ENCODE measurements at places on chromosomes 7 and 10. TPM values are rescaled to one million over a fixed set of nuclear protein-coding genes. Genes with fewer than 3 reads are reported as not detected.

DNA sequence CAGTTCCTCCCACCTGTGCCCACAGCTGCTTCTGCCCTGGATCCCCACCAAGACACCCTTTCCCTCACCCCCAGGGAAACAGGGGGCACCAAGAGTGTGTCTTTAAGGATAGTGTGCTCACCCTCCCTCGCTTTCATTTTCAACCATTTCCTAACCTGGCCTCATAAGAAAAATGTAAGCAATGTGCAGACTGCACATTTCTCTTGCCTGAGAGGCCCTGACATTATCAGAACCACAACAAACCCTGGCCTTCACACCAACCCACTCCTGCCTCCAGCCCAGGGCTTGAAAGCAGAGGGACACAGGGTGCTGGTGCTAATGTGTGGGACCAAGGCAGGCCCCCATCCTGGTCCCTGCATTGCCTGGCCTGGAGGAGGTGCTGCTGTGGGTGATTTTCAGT lies 11.0 kb upstream of the IMPDH1 start:
- no peaks in the 10 kb centered on the region for H3K36me3 ChIP-seq
- H3K27me3 ChIP-seq = no peaks in the 10 kb centered on the region
- no peak overlapping the region for H3K27ac ChIP-seq
- no peak overlapping the region for H3K4me3 ChIP-seq
- no peak for DNase-seq

- H3K27me3 ChIP-seq = no peaks in the 10 kb centered on the region
- H3K27ac ChIP-seq = no peak overlapping the region
- peaks cover 2% of the 10 kb centered on the region for H3K4me1 ChIP-seq
- no peak for DNase-seq
- H3K36me3 ChIP-seq = no peaks in the 10 kb centered on the region
These were observed 28.4 kb upstream of the CDHR3 start for GRCh38 chr7:105934572-105935185.

GRCh38 chr7:121012919-121013318 lies 24.4 kb downstream of the CPED1 start:
- no peaks in the 10 kb centered on the region for H3K36me3 ChIP-seq
- DNase-seq = no peak
- peaks cover 6% of the 10 kb centered on the region for H3K4me1 ChIP-seq
- H3K27ac ChIP-seq = no peak overlapping the region
- no peaks in the 10 kb centered on the region for H3K27me3 ChIP-seq
- no peak overlapping the region for H3K4me3 ChIP-seq

DNA sequence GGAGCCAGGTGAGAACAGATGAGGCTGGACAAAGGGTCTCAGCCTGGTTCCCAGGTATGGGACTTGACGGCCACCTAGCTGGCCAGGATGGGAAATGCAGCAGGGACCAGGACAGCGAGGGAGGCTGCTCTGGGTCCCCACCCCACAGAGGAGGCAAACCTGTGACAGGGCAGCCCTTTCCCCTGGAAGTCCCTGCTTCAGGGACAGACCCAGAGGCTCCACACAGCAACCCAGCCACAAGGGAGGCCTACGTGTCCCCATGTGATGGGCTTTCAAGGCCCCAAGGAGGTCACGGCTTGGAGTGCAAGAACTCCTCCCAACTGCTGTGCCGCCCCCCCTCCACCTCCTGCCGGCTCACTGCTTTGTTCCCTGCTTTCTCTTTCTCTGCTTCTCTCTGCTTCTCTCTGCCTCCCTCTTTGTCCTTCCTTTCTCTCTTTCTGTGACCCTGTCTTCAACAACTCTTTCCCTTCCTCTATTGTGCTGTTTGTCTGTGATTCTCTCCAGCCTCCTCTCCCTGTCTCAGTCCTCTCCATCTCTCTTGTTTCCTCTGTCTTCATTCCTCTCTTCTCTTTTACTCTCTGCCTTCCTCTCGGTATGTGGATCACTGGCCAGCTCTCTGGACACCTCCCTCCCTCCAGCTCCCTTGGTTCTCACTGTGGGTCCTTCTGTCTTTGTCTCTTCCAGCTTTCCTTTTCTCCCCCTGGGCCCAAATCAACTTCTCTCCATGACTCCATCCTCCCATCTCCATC lies 9.6 kb upstream of the EIF5AL1 start:
- no peaks in the 10 kb centered on the region for H3K36me3 ChIP-seq
- no peak for DNase-seq
- no peak overlapping the region for H3K4me3 ChIP-seq
- no peaks in the 10 kb centered on the region for H3K4me1 ChIP-seq

DNA sequence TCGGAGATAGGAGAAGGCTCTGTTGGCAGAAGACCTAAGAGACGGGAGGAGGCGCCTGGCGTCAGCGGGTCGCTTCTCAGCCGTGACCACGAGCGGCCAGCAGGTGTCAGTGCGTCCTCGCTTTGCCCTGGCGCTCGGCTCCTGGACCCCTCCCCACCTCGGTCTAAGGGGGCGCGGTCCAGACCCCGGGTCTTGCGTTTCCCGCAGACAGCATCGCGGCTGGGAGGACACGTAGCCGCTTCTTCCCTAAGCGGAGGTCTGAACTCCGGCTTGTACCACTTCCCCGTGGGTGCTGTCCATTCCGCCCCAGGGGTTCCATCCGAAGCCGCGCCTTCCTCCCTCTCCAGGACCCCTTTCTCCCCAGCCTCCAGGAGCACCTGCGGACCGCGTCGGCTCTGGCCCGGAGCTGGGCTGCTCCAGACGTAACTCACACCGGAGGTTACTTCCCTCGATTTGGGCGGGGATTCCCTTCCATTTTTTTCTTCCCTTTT lies 593 bp upstream of the ADRA2A start:
- no peaks in the 10 kb centered on the region for H3K36me3 ChIP-seq
- H3K27me3 ChIP-seq = peaks cover 10% of the 10 kb centered on the region
- DNase-seq = peak; percentile 50
- no peak overlapping the region for H3K27ac ChIP-seq

GRCh38 chr10:70255329-70256299 lies 22.4 kb upstream of the PPA1 start:
- no peaks in the 10 kb centered on the region for H3K4me1 ChIP-seq
- no peaks in the 10 kb centered on the region for H3K36me3 ChIP-seq
- H3K4me3 ChIP-seq = no peak overlapping the region
- no peak overlapping the region for H3K27ac ChIP-seq
- DNase-seq = no peak
- peaks cover 2% of the 10 kb centered on the region for H3K27me3 ChIP-seq

DNA sequence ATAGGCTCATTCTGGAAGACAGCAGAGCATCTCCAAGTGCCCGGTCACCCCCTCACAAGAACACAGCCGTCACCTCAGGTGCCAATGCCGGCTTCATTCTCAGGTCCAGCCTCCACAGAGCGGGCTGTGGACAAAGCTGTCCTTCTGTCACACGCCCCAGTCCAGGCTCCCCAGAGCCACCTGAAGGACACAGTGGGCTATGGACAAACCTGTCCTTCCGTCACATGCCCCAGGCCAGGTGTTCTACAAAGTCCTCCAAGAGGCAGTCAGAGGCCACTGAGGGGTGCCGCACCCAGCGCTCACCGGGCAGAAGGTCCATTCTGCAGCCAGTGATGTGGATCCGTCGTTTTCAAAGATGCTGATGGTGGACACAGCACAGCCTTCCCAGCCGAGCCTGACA lies 173.2 kb upstream of the PPP2R2D start:
- no peak for DNase-seq
- H3K4me3 ChIP-seq = no peak overlapping the region
- no peaks in the 10 kb centered on the region for H3K27me3 ChIP-seq

DNA sequence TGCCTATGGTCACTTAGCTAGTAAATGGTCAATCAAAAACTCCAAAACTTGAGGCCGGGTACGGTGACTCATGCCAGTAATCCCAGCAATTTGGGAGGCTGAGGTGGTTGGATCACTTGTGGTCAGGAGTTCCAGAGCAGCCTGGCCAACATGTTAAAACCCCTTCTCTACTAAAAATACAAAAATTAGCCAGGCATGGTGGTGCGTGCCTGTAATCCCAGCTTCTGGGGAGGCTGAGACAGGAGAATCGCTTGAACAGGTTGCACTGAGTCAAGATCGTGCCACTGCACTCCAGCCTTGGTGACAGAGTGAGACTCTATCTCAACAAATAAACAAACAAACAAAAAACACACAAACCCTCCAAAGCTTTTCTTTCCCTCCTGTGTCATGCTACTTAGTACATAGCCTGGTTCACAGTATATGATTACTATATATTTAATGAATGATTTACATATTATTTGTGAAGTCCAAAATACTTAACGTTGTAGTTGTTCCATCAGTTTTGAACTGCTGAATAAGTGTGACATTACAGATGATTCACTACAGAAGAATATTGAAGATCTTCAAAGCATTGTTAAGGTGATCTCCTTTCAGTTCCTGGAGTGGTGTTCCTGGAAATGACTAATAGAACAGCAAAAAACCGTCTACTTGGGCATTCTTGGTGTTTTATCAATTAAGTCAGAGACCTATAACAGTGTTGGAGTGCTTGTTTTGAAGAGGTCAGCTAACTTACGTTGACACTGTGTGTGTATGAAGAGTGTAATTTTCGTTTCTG lies 72.9 kb downstream of the ADK start:
- H3K4me3 ChIP-seq = no peak overlapping the region
- H3K36me3 ChIP-seq = no peaks in the 10 kb centered on the region
- H3K27me3 ChIP-seq = no peaks in the 10 kb centered on the region
- no peaks in the 10 kb centered on the region for H3K4me1 ChIP-seq
- H3K27ac ChIP-seq = no peak overlapping the region

DNA sequence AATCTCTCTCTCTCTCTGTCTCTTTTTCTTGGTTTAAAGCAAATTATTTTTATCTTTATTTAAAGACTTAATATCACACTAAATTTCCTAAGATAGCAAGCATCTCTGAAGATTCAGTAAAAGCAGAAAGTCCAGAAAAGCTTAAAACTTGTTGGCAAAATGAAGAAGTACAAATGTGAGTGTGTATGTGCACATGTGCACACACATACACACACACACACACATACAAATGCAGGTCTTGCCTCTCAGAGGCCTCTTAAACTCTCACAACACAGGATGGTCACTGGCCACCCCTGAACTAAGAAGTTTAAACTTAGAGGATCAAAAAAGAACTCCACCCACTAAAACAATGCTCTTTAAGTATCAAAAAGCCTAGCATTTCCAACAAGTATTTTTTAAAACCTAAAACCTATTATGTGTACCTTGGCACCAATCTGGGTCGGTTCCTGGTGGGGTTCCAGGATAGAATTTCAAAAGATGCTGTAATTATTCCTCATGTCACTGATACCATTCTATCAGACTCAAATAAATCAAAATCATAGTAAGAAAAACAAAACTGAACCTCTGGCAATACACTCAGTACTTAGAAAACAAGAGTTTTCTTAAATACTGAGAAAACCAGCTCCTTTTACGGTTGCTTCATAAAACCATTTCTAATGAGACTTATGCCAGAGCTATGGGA lies 55.0 kb downstream of the SORBS1 start:
- H3K4me1 ChIP-seq = peaks cover 35% of the 10 kb centered on the region
- H3K27ac ChIP-seq = peak overlapping the region; percentile 60

- no peak overlapping the region for H3K27ac ChIP-seq
- no peaks in the 10 kb centered on the region for H3K36me3 ChIP-seq
- no peak for DNase-seq
- no peak overlapping the region for H3K4me3 ChIP-seq
- H3K27me3 ChIP-seq = no peaks in the 10 kb centered on the region
These were observed 42.3 kb downstream of the RGS10 start for GRCh38 chr10:119500123-119500795.

DNA sequence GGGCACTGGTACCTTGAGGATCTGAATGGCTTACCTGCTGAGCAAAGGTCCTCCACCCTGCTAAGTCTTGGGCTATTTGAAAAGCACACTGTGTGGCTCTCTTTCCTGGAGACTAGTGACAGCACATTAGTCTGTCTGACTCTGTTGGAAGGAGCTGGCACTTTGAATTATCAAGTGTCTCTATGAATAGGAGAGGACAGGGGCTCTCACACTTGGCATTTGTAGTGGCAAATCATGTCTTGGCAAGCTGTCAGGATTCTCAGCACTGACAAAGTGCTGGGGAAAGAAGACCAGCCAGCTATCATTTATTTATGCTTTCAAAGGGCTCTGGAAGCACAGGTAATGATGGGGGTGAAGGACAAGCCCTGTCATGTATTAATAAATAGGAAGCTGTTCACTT lies 62.8 kb downstream of the MTPN start:
- no peak overlapping the region for H3K4me3 ChIP-seq
- H3K27me3 ChIP-seq = no peaks in the 10 kb centered on the region
- H3K36me3 ChIP-seq = no peaks in the 10 kb centered on the region
- H3K27ac ChIP-seq = no peak overlapping the region
- no peak for DNase-seq

DNA sequence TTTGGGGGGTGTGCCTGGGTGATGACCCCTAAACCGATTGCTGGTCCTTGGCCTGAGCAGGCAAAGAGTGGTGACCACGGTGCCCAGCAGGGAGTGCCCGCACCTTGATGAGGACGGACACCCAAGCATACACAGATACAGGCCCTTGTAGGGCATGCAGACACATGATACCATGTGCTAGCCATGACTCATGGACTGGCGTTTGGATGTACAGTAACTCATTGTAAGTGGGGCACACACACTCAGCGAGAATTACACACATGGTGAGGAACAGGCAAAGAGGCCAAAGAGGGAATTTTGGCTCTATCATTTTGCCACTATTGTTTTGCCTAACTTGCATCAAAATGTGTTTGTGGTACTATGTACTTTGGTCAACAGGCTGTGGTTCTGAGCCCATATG lies 24.1 kb downstream of the KAZALD1 start:
- no peak overlapping the region for H3K4me3 ChIP-seq
- H3K36me3 ChIP-seq = no peaks in the 10 kb centered on the region
- H3K27ac ChIP-seq = no peak overlapping the region
- H3K4me1 ChIP-seq = no peaks in the 10 kb centered on the region
- H3K27me3 ChIP-seq = peaks cover 5% of the 10 kb centered on the region

- no peak for DNase-seq
- H3K36me3 ChIP-seq = no peaks in the 10 kb centered on the region
These were observed 70.9 kb upstream of the INHBA start for GRCh38 chr7:41773756-41774155.

DNA sequence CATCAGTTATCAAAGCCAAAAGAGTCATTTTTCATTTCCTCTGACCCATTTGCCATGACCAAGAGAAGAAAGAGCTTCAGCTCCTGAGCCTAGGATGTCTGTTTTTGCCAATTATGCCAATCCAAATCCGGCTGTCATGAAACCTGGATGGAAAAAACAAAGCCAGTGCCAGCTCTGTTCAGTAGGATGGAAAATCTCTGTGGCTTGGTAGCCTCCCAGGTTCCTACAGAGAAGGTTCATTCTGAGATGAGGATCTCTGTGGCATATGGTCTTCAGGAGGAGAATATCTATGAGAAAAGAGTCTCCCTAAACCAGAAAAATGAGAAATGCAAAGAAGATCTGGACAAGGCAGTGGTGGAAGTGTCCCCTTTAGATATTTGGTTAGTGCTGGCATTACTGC lies 475.4 kb downstream of the CNTNAP2 start:
- no peak overlapping the region for H3K4me3 ChIP-seq
- H3K36me3 ChIP-seq = no peaks in the 10 kb centered on the region
- DNase-seq = no peak
- no peaks in the 10 kb centered on the region for H3K27me3 ChIP-seq

GRID2IP gene
- 0.08 TPM for total RNA-seq

SCIN gene
- not detected for total RNA-seq

MSMB gene
- not detected for total RNA-seq
